ENCODE measurements at places on chromosomes 2 and 18. TPM values are rescaled to one million over a fixed set of nuclear protein-coding genes. Genes with fewer than 3 reads are reported as not detected.

The NEU2 gene
- total RNA-seq: not detected

The IER3IP1 gene
- 16.4 TPM for total RNA-seq

The SLC30A3 gene
- not detected for total RNA-seq

The UGT1A3 gene
- total RNA-seq: not detected

The FECH gene
- 20.0 TPM for total RNA-seq

The TSPYL6 gene
- not detected for total RNA-seq

The IL1F10 gene
- total RNA-seq: not detected

The PIEZO2 gene
- total RNA-seq: 0.78 TPM

The SLC9A4 gene
- not detected for total RNA-seq

The POTEI gene
- total RNA-seq: not detected

The GKN2 gene
- not detected for total RNA-seq

The MERTK gene
- 2.3 TPM for total RNA-seq

The BOLL gene
- not detected for total RNA-seq

The LINC00305 gene
- not detected for total RNA-seq

The CNTNAP5 gene
- not detected for total RNA-seq
